AG09319 (cell line): ENCODE measurements at places on chromosomes 3 and 15.

GRCh38 chr15:31350771-31351170 lies 24.1 kb downstream of the KLF13 start:
- no peak for DNase-seq

GRCh38 chr15:32838820-32839219 lies 121.0 kb downstream of the GREM1 start:
- DNase-seq, result peak; percentile 68

GRCh38 chr3:139421040-139421439 lies 31.6 kb upstream of the COPB2 start:
- no peak for DNase-seq

DNA sequence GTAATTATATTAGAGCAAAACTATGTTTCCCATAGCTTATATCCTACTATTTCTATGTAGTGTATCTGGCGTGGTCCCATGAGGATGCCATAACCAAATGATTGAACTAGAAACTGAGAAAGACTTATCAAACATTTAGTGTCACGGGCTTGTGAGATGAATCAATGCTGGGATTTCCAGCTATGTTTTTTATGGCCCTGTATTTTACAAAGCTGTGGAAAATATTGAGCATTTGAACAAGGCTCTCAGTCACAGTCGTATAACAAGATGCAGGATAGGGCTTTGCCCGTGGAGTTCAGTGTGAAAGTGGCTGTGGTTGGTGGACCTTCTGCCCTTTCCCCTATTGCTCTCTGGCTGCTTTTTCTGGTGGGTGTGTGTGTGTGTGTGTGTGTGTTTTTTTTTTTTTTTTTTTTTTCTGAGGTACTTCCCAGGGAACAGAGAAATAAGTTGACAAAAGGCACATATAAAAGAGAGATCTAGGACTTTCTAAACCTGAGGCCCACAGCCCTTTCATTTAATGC lies 60.7 kb downstream of the CACNA1D start:
- no peak for DNase-seq
